Activated effector memory CD4-positive, alpha-beta T cell treated with Interleukin-2 at 50 U/mL for 16 hours (primary cell): ENCODE measurements at places on chromosomes 3 and 15.

DNA sequence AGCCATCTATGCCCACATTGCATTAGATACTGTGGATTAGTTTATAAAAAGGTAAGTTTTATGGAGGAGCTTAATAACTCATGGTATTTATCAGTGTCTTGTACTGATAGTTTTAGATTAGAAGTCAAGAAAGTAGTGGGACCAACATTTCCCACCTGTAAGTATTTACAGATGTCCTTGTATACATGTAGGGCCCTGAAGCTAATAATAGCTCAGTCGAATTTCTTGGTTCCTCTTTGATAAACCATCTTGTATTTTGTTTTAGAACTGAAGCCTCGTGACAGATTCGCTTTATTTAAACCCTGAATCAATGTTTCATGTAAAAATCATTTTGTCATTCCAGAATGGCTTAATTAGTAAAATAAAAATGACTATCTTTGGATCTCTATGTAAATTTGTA, 73.4 kb downstream of the CRYBG3 start:
- DNase-seq: no peak

GRCh38 chr3:117628823-117629291, 919.3 kb downstream of the TUSC7 start:
- DNase-seq: no peak

- DNase-seq: no peak
These were observed 291.2 kb downstream of the FAM43A start for GRCh38 chr3:194976874-194977273.

GRCh38 chr3:184977796-184978195, 165.8 kb downstream of the VPS8 start:
- no peak for DNase-seq

DNA sequence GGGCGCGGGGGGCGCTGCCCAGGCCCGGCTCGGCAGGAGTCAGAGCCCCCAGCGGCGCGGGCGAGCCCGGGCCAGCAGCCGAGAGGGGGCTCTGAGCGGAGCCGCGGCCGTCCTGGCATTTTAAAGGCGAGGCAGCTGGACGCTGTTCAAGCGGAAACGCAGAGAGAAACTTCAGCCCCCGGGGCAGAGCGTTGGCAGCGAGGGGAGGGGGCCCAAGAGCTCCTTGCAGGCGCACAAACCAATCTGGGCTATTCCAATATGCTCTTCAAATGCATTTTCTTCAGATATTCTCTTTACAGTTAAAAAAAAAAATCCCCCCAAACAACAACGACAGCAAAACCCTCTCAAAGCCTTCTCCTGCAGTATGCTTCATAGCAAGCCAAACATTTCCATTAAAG, at the start of gene CTXND1:
TSS of gene CTXND1 (minus strand) at position 93 of the 398 bp plus-strand sequence. CDS start 50,264 bp downstream, outside the sequence.
- no peak for DNase-seq
